KBM-7 (cell line): ENCODE measurements at places on chromosomes 11 and 22.

- no peak for DNase-seq
Measured at GRCh38 chr22:19878461-19879245, 24.0 kb upstream of the GNB1L start.

GRCh38 chr22:19287889-19288288 is 3.6 kb downstream of the CLTCL1 start:
- DNase-seq = no peak

GRCh38 chr11:134479206-134480135 is 67.4 kb upstream of the B3GAT1 start:
- DNase-seq = no peak

DNA sequence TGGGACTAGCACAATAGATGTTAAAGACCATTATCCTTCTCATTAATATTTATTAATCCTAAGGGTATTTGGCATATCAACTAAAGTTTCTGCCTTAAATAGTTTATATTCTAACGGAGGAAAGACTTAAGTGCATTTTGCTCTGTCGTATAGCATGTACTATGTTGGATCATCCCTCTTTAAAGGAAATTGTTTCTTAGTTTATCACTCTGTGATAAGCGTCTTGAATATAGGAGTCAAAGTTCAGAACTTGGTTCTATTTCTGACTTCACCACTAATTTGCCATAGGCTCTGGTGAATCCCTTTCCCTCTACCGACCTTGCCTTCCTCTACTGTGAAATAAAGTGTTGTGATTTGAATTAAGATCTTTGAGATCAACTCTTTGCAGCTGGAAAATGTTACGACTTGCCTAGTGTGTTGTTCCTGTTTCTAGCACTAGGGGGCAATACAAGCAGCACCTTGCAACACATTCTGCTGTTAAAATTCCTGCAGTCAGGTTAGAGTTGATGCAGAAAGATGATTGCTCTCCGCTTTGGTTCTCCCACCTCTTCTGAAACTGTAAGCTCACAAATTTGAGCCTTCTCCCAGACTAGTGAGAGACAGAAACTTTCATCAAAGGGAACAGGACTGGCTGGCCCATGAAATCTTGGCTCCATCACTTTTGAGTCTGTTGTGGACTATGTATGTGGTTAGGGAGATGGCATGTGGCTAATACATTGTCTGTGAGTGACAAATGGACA is 27.8 kb upstream of the ZNRF3 start:
- DNase-seq = peak; percentile 77

DNA sequence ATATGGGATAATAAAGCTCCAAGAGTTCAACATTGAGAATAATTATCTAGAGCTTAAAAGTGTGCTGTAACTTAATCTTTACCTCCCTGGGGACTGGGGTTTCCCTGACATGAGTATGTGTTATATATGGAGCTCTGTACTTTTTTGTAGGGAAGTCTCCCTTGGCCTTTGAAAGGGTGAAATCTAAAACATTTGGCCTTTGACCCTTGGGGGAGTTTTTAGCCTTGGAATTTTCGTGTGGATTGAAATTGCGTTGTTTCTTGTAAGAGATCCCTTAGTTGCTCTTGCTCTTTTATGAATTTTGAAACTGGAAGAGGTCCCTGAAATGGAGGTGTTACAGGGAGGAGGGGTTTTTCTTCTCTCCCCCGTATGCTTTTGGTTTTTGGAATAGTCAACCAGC is 450.0 kb downstream of the NELL1 start:
- no peak for DNase-seq

DNA sequence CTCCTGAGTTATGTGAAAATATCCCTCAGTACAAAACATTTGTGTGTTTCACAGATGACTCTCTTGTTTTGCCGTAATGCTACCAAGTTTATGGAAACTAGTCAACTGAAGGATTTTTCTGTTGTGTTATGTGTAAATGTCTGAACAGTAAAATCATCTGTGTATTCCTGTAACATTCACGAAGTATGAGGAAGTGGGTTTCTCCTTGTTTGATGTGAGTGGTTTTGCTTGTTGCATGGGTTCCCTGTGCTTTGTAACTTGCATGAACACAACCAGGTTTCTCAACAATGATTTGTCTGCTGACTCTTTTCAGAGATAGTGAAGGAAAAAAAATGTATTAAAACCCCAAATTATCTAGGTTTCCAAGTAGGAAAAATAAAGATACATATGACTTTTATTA is 138.1 kb downstream of the PGR start:
- no peak for DNase-seq

GRCh38 chr11:9052316-9052715 is 39.1 kb downstream of the SCUBE2 start:
- DNase-seq = no peak

- DNase-seq = peak; percentile 55
Measured at GRCh38 chr11:63829823-63830489, 9.0 kb upstream of the MARK2 start.

DNA sequence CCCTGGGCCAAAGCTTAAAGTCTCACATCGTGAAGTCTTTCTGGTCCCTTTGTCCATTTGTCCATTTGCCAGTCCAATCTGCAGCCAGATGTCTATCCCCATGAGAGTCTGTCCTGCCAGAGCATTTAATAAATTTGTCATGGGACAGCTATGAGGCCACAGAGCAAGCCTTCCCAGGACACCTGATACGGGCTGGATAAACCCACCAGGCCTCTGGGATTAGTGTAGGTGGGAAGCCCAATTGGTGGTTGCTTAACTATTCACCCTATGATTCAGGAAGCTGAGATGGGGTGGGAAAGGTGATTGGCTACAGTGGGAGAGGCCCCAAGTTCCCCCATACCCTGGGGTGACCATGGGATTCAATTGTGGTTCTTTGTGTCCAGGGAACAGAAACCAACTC is 39.9 kb downstream of the MYEOV start:
- no peak for DNase-seq

DNA sequence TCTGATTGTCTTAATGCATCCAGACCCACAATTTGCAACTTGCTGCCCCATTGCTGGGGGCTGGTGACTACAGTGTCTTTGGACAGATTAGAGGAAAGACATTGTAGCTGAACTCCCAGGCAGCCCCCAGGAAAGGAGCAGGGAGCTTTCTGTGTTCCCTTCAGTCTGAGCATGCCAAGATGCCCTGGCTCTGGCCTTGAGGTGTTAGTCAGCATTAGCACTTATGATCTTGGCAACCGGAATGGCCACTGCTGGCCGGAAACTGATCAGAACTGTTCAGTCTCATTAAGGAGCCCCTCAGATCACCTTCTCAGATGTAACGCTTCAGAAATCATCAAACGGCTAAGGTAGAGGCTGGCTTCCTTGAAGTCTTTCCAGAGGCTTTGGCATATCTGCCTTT is 195.2 kb downstream of the NAV2 start:
- DNase-seq = no peak
